ENCODE measurements at places on chromosomes 1 and 21. TPM values are rescaled to one million over a fixed set of nuclear protein-coding genes. Genes with fewer than 3 reads are reported as not detected.

DNA sequence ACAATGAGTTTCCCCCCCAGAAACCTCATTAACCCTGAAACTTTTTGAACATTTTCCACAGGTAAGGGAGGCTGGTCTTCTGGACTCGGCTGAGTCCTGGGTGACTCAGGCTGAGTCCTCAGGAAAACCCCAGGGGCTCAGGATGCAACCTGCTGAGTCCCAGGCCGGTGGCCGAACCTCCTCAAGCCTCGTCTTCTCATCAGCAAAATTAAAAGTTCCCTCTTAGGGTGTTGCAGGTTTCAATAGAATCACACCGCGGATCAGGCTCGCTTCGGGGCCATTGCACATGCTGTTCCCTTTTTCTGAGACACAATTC lies 35.0 kb upstream of the GRHL3 start:
- no peak for DNase-seq

DNA sequence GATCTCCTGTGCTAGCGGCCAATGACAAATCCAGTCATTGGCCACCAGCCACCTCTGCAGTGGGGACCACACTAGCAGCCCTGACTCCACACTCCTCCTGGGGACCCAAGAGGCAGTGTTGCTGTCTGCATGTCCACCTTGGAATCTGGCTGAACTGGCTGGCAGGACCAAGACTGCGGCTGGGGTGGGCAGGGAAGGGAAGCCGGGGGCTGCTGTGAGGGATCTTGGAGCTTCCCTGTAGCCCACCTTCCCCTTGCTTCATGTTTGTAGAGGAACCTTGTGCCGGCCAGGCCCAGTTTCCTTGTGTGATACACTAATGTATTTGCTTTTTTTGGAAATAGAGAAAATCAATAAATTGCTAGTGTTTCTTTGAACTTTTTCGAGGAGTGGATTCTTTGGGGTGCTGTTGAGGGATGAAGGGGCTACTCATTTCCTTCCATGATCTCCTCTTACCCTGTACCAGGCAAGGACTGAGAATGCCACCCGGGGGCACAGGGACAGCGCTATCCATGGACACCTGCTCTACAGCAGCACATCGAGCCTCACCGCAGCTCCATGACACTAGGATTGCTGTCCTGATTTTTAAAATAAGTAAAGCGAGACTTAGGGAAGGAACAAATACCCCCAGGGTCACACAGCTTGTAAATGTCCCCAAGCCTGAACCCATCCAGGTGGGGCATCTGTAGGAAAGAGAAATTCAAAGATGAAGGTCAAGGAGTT lies 44.7 kb downstream of the TNNT2 start:
- no peak for DNase-seq

DNA sequence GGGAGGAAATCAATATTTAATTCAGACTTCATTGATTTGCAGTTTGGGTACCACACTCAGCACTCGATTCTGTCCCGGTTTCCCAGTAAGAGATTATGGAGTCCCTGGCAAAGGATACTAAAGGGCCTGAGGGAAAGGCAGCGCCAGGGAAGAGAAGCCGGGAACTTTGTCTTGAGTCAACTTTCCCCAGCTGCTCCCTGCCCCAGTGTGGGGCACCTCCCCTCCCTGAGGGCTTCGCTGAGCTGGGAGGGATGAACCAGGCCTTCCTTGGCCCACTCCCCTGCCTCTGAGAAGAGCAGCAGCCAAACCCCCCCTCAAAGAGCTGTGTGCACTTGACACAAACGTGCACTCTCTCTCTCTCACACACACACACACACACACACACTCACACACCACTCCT lies 32.6 kb downstream of the OPTC start:
- DNase-seq: no peak

DNA sequence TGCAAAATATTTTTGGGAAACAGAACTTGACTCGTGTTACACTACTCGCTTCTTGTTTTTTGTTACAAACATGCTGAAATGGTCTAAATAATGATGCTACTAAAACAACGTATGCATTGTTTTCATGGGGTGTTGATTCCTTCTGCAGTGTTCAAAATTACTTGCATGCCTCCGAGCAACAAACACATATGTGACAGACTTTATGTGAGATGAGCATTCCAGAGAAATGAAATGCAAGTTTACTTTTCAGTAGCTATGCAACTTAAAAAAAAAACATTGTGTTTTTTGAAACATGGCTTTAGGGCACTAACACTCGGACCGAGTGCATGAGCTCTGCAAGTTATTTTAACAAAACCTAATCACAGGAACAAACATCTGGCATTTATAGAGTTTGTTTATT lies 84.8 kb downstream of the CAMTA1 start:
- DNase-seq: no peak

Gene OR14K1
- total RNA-seq: not detected

Gene COL24A1
- 24.6 TPM for total RNA-seq
